Stimulated activated naive CD4-positive, alpha-beta T cell (primary cell): ENCODE measurements at places on chromosomes 7 and 10.

- DNase-seq, result no peak
Measured at GRCh38 chr10:11074536-11075267, 57.0 kb downstream of the CELF2 start.

GRCh38 chr7:103765901-103766300 is 223.6 kb downstream of the RELN start:
- DNase-seq, result no peak

- DNase-seq, result no peak
Measured at GRCh38 chr7:26153241-26153822, 1.3 kb downstream of the NFE2L3 start.

- DNase-seq, result no peak
Measured at GRCh38 chr10:67331121-67331910, 364.7 kb downstream of the CTNNA3 start.

GRCh38 chr7:133300088-133300487 is 47.2 kb downstream of the EXOC4 start:
- no peak for DNase-seq
